Natural killer cell treated with Interleukin-12 subunit alpha and Interleukin-12 subunit beta and Interleukin-15 and Interleukin-18, amount 100 ng/mL, for 72 hours (primary cell): ENCODE measurements at places on chromosomes 16 and 17.

- no peak for DNase-seq
These were observed 29.1 kb upstream of the RASD1 start for GRCh38 chr17:17525311-17525710.

GRCh38 chr17:73947281-73947965, 256.1 kb upstream of the RPL38 start:
- no peak for DNase-seq

DNA sequence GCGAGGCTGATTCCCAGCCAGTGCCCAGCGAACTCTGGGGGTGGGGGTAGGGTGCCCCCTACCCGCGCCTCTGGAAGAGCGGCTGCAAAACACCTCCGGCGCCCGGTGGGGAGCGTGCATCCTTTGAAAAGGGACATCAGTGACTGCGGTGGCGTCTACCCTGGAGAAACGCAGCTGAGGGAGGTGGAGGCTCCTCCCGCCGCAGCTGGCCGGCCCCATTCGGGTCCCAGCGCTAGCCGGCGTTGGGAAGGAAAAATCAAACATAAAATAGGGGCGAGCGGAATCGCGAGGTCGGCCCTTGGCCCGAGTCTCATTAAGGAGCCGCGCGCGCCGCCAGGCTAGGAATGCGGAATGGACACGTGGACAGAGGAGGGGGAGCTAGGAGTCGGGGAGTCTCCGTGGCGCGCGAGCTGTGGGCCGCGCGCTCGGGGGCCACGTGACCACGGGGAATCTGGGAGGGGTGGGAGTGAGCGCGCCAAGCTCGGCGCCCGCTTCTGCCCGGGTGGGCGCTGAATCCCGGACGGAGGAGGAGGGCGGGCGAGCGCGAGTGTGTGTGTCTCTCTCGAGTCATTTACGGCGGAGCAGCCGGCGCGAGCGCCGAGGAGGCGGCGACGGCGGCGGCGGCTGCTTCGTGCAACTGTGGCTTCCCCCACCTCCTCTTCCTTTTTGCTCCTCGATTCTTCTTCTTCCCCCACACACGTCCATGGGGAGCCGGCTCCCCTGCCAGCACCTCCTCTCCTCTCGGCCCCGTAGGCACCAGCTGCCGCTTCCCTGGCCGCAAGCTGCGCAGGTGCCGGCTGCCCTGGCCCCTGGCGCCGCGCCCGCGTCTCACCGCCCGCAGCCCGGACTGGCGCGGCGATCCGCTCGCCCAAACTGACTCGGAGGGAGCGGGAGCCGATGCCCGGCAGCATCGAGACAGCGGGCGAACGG, at the start of gene TMEM132E:
Gene TMEM132E, plus strand, starts transcription at position 566 of the 930 bp plus-strand sequence. CDS start 1,495 bp downstream, outside the sequence.
- DNase-seq: no peak

- DNase-seq: no peak
These were observed 222.3 kb downstream of the WWOX start for GRCh38 chr16:78321620-78322360.

DNA sequence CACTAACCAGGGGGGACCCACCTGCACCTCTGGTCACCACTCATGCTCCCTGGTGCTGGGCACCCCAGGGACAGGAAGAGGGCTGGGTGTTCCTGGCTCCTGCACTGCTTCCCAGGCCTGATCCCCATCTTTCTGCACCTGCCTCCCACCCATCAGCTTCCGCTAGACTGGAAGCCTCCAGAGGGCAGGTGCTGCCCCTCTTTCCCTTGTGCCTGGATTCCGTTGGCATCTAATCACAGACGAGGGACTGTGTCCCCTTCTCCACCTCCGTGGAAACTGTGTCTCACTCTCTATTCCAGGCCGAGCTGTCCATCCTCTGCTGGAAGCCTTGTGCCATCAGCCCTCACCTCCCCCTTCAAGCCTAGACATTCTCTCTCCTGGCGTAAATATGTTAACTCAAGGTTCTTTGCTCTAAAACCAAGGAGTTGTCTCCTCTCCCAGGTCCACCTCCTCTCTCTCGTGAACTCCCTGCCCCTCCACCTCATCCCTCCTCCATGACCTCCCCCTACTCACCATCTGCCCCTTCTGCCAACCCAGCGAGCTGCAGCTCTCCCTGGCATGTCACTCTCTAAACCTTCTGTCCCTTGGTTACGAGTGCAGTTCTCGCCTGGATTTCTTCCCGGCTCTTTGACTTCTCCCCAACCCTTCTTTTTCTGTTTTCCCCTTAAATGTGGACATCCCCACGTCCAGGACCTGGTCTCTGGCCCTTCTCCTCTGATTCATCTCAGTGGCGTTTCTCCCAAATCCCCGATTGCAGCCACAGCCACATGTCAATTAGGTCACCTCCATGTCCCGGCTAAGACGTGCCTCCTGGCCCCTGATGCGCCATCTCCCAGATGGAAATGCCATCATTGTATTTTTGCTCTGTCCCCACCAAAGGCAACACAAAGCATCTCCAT, 107.7 kb downstream of the SEC14L1 start:
- DNase-seq: no peak
